ENCODE measurements at places on chromosomes 12 and 14. TPM values are rescaled to one million over a fixed set of nuclear protein-coding genes. Genes with fewer than 3 reads are reported as not detected.

- DNase-seq, result no peak
Measured at GRCh38 chr14:105913861-105914260, 387.5 kb downstream of the TMEM121 start.

Gene RIPK3
- total RNA-seq, result 3.2 TPM

DNA sequence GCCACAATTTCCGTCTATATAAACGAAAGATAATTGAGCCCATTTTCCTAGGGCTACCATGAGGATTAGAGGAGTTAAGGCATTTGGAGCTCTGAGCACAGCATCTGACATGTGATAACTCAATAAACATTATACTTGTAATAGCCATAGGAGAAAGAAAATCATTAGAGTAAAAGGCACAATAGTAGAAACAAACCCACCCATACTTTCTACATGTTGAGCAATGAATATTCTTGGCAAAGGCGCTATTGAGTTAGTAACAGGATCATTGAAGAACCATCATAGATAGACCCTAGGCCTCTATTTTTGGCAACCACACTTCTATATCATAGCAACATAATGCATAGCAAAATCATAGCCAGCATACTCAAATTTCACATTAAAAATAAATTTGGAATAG is 664.1 kb downstream of the NOVA1 start:
- no peak for DNase-seq

GRCh38 chr14:61342486-61342885 is 21.1 kb downstream of the PRKCH start:
- no peak for DNase-seq

Gene AQP5
- total RNA-seq, result 128 TPM

DNA sequence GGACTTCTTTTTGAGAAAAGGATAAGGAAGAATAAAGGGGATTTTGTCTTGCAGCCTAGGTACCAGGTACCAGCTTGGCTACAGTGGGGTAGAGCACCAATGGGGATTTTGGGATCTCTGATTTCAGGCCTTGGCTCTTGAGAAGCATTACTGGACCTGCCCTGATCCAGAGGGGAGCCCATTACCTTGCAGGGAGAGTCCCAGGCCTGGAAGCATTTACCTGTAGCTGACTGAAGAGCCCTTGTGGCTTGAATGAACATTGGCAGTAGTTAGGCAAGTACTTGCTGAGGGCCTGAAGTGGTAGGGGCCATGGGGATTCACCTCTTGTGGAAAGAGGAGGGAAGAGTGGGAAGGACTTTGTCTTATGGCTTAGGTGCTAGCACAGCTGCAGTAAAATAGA is 308.2 kb upstream of the FBXO33 start:
- DNase-seq, result no peak
